Esophagus (tissue), 2 donors: ENCODE measurements at places on chromosomes 2 and 18. TPM values are rescaled to one million over a fixed set of nuclear protein-coding genes. Genes with fewer than 3 reads are reported as not detected.

Gene ETAA1
- polyA plus RNA-seq, result 6.2 TPM

Gene CDCA7
- polyA plus RNA-seq, result 20.0 TPM

Gene SATB2
- 0.33 TPM for polyA plus RNA-seq

Gene IL36RN
- polyA plus RNA-seq, result 25.9 TPM

Gene GNLY
- 1.7 TPM for polyA plus RNA-seq

Gene GPBAR1
- polyA plus RNA-seq, result 0.45 TPM

Gene ATOH8
- polyA plus RNA-seq, result 3.0 TPM

Gene DNAJC5G
- 0.14 TPM for polyA plus RNA-seq

Gene SKOR2
- not detected for polyA plus RNA-seq
